Activated naive CD4-positive, alpha-beta T cell treated with anti-CD3 and anti-CD28 coated beads for 36 hours (primary cell): ENCODE measurements at places on chromosomes 11 and 22. TPM values are rescaled to one million over a fixed set of nuclear protein-coding genes. Genes with fewer than 3 reads are reported as not detected.

The ATP6V1E1 gene
- 74.5 TPM for total RNA-seq

The KRTAP5-7 gene
- not detected for total RNA-seq

The OR52I1 gene
- total RNA-seq, result not detected

The POU2AF2 gene
- total RNA-seq, result not detected

The SPTBN2 gene
- 3.0 TPM for total RNA-seq

- no peak overlapping the region for H3K27ac ChIP-seq
- H3K4me1 ChIP-seq, result peaks cover 4% of the 10 kb centered on the region
- no peak overlapping the region for H3K4me3 ChIP-seq
- no peak for DNase-seq
Observed at GRCh38 chr11:10122326-10123197, 171.5 kb downstream of the SBF2 start.

- peaks cover 2% of the 10 kb centered on the region for H3K27me3 ChIP-seq
- H3K36me3 ChIP-seq, result no peaks in the 10 kb centered on the region
- no peak for DNase-seq
Observed at GRCh38 chr11:88064097-88064705, 111.0 kb downstream of the RAB38 start.

GRCh38 chr11:120532832-120533196 lies 21.3 kb downstream of the GRIK4 start:
- H3K27ac ChIP-seq, result no peak overlapping the region
- no peak overlapping the region for H3K4me3 ChIP-seq
- H3K27me3 ChIP-seq, result peaks cover 2% of the 10 kb centered on the region

DNA sequence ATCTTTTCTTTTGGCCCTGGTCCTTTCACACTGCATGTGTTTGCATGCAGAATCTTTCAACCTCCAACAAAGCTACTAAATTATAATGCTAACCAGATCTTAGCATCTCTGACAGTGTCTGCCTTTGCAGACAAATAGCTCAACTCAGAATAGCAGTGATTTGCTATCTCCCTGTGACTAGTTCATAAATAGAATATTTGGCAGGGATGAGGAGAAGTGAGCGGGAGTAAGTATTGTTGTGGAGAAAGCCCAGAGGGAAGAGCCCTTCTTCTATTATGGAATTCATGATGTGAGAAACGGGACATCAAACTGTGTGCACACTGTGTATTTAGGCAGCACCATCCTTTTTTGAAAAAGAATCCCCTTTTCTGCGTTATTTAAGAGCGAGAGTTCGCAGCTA lies 288.0 kb upstream of the CHORDC1 start:
- H3K27ac ChIP-seq, result no peak overlapping the region
- no peak for DNase-seq
- H3K4me3 ChIP-seq, result no peak overlapping the region
- no peaks in the 10 kb centered on the region for H3K36me3 ChIP-seq

GRCh38 chr22:32024796-32025195 lies 18.3 kb upstream of the SLC5A1 start:
- no peak overlapping the region for H3K27ac ChIP-seq
- no peaks in the 10 kb centered on the region for H3K27me3 ChIP-seq
- no peak for DNase-seq
- H3K4me1 ChIP-seq, result peaks cover 8% of the 10 kb centered on the region

DNA sequence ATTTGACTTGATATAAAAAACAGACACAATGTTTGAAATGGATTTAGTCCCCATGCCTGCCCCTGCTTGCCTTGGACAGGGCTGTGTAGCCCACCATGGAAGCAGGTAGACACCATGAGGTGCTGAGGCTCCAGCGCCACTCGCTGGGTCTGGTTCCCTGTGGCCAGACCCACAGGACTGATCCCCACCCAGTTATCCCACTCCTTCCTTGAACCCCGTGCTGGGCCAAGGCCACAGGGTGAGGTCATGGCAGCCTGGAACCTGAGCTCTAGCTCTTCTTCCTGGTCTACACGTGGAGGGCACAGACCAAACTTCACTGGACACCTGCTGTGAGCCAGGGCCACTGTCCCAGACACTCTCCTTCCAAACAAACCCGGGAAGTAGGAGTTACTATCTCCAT lies 42.5 kb downstream of the GAB4 start:
- no peak overlapping the region for H3K27ac ChIP-seq
- peaks cover 8% of the 10 kb centered on the region for H3K4me1 ChIP-seq
- no peaks in the 10 kb centered on the region for H3K27me3 ChIP-seq
- no peak overlapping the region for H3K4me3 ChIP-seq
- DNase-seq, result no peak

DNA sequence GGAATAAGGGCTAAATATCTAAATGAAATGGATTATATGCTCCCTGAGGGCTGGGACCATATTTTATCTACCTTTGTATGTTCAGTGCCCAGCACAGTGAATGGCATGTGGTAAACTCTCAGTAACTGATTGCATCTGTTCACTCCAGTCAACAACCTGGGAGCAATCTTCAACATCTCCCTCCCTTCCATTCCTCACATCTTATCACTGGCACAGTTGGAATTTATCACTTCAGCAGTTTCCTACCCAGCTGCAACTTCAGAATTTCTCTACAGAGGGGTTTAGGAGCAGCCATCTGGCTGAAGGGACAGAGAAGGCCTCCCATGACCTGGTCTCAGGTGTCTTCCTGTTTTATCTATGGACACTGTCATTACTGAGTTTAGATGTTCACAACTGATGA lies 9.8 kb upstream of the SIK2 start:
- H3K27me3 ChIP-seq, result peaks cover 3% of the 10 kb centered on the region
- no peak overlapping the region for H3K27ac ChIP-seq
- H3K36me3 ChIP-seq, result no peaks in the 10 kb centered on the region
- H3K4me1 ChIP-seq, result no peaks in the 10 kb centered on the region

DNA sequence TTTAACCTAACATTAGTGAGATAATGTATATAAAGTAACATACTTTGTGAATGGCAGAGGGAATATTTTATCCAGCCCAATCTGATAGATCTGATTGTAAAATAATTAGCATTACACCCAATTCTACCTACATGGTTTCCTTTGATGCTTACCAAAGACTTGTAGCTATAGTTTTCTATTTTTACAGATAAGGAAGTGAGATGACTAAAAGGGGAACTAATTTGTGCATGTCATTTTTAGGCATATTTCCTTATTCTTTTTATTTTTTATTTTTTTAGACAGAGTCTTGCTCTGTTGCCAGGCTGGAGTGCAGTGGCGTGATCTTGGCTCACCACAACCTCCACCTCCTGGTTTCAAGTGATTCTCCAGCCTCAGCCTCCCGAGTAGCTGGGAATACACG lies 793.7 kb upstream of the LRRC4C start:
- no peak overlapping the region for H3K4me3 ChIP-seq
- H3K36me3 ChIP-seq, result no peaks in the 10 kb centered on the region
- H3K4me1 ChIP-seq, result no peaks in the 10 kb centered on the region
- DNase-seq, result no peak
- no peaks in the 10 kb centered on the region for H3K27me3 ChIP-seq
- H3K27ac ChIP-seq, result no peak overlapping the region

DNA sequence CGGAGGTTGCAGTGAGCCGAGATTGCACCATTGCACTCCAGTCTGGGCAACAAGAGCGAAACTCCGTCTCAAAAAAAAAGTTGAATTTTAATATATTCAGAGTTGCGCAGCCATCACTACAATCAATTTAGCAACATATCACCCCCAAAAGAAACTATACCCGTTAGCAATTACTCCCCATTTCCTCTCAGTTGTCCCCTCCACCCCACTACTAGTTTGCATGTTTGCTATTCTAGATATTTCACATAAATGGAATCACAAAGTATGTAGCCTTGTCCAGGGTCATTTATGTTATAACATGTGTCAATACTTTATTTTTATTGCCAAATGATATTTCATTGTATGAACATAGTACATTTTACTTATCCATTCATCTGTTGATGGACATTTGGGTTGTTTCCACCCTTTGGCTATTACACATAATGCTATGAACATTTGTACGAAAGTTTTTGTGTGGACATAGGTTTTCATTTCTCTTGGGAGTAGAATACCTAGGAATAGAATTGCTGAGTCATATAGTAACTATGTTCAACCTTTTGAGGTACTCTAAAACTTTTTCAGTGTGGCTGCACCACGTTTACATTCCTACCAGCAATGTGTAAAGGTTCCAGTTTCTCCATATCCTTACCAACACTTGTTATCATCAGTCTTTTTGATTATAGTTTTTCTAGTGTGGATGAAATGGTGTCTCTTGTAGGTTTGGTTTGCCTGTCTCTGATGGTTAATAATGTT lies 2.2 kb downstream of the ZNF143 start:
- H3K27ac ChIP-seq, result peak overlapping the region; percentile 83
- peaks cover 12% of the 10 kb centered on the region for H3K36me3 ChIP-seq
- H3K4me3 ChIP-seq, result peak overlapping the region; percentile 61
- no peak for DNase-seq
- H3K27me3 ChIP-seq, result no peaks in the 10 kb centered on the region

DNA sequence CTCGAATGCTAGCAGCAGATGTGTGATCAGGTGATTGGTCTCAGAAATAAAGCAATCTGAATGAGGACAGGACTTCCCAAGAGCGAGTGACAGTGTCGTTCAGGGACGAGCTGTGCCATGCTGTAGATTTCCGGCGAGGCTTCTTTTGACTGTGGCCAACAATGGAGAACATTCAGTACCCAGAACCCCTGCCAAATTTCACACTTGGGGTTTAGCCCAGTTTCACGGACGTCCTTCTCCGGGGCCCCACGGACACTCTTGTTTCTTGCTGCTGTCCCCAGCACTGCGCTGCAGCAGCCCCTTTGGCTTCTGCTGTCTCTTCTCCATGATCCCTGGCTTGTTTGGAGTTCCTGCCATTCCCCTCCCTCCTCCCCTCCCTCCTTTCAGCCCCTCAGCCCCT lies 115.1 kb upstream of the GRAMD1B start:
- H3K4me1 ChIP-seq, result no peaks in the 10 kb centered on the region
- no peaks in the 10 kb centered on the region for H3K36me3 ChIP-seq
- no peak overlapping the region for H3K27ac ChIP-seq
- peaks cover 8% of the 10 kb centered on the region for H3K27me3 ChIP-seq
